KBM-7 (cell line): ENCODE measurements at places on chromosomes 11 and 22.

- DNase-seq: no peak
These were observed 92.3 kb upstream of the SLC25A18 start for GRCh38 chr22:17470880-17471500.

GRCh38 chr11:60953781-60954180 is 1.8 kb upstream of the SLC15A3 start:
- DNase-seq: no peak

DNA sequence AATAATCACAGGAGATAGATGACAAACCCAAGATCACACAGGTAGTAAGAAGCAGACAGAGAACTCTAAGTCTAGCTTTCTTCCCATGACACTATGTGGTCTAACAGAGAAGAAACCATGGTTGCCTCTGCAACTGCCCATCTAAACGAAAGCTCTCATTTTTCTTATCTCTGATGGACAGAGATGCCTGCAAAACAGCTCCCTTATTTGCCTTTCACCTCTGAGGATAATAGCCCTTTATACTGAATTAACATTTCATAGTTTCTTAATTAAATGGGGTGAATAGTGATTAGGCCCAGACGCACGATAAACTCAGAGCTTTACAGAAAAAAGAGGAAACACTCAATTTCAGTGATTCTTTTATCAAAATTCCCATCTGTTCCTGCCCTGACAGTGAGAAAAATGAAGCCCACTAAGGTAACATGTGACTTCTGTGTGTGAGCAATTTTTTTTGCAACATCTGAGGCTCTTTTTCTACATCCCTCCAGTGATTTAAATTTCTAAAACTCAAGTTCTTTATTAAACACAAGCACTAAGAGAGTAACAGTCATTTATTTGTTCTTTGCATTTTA is 24.6 kb downstream of the OR2AG2 start:
- DNase-seq: peak; percentile 45

DNA sequence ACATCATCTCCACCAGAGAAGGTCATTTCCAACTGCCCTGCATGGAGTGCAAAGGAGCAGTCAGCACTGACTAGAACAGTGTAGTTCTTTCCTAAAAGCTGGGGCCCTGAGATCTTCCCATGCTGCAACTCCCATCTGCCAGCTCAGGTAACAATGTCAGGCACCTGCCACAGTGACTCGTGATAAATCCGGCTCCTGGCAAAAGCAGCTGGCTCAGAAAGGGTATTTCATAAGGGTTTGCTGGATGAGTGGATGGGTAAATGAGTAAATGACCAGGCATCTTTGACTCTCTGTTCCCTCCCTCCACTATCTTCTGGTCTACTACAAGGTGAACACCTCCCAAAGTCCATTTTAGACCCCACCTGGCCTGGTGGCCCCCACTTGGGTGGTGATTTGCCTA is 403.6 kb downstream of the NXPE2 start:
- DNase-seq: no peak

DNA sequence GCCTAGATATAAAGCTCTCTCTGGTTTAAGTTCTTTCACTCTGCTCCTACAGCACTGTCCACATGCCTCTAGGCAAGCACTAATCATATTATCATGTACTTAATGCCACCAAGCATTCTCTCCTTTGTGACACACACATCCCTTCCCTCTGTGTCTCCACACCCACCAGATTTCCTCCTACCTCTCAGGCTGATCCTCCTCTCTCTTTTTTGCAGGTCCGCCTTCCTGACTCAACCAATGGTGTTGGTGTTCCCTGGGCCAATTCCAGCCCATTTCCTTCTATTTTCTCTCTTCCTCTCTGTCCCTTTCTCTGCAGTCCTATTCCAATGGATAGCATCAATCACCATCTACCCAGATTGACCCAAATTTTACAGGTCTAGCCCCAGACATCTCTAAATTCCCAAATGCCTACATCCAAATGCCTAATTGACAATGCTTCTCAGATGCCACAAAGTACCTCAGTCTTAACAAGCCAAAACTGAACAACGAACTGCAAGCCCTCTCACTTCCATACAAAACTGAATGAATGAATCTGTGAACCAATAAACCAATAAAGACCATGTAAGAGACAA is 504 bp upstream of the ZNF215 start:
- DNase-seq: peak; percentile 43

- peak; percentile 75 for DNase-seq
These were observed 1.0 kb downstream of the VWCE start for GRCh38 chr11:61293867-61294716.

DNA sequence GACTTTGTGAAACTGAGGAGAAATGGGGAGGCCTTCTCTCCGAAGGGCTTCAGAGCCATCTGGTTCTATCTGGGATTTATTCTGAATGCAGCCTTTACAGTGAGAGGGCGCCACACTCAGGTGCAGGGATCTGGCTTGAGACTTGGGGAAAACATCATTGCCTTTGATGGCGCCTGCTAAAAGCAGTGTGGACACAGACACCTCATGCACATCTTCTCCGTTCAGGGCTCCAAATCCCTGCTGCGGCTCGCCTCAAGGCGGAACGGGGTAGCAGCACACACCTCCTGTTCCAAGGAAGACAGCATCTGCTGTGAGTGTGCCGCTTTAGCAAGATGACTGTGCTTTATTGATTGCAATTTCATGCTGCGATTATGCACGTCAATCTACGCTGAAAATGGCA is 37.1 kb upstream of the OLFML1 start:
- no peak for DNase-seq

DNA sequence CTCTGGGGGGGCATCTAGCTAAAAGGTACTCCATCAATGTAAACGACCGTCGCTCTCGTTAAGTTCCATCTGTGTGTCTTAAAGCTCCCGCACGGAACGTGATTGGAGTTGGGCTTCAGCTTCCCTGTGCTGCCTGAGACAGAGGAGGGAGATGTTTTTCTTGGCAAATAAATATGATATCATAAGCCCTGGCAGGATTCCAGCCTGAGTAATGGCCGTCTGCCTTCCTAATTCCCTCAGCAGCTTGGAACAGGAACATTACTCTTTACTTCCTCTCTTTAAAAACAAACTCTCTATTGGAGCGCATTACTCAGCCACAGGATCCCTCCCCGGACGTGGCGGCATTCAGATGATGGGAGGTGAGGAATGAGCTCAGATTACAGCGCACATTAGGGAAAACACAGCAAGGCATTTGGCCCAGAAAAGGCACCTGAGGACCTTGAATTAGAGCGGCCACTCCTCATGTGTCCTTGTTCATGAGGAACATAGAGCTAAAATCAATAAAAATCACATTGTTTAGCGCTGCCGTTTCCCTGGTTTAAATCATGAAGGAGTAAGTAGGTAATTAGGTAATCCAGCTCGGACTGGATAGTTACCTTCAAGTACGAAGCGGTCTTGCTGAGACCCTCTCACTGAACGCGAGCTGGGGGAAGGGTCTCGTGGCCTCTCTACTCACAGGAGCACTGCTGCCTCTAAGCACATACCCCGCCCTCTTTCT is 230.4 kb downstream of the ST3GAL4 start:
- DNase-seq: peak; percentile 58

DNA sequence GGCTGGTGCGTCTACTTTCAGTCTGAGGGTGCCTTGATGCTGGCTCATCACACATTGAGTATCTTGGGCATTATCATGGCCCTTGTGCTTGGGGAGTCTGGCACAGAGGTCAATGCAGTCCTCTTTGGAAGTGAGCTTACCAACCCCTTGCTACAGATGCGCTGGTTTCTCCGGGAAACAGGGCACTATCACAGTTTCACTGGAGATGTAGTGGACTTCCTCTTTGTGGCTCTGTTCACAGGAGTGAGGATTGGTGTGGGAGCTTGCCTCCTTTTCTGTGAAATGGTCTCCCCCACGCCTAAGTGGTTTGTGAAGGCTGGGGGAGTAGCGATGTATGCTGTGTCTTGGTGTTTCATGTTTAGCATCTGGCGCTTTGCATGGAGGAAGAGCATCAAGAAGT is 4.9 kb downstream of the TLCD5 start:
- peak; percentile 26 for DNase-seq

GRCh38 chr22:47659467-47660223 is 897.2 kb downstream of the TBC1D22A start:
- no peak for DNase-seq

GRCh38 chr22:38549101-38549894 is 20.7 kb downstream of the DMC1 start:
- no peak for DNase-seq

DNA sequence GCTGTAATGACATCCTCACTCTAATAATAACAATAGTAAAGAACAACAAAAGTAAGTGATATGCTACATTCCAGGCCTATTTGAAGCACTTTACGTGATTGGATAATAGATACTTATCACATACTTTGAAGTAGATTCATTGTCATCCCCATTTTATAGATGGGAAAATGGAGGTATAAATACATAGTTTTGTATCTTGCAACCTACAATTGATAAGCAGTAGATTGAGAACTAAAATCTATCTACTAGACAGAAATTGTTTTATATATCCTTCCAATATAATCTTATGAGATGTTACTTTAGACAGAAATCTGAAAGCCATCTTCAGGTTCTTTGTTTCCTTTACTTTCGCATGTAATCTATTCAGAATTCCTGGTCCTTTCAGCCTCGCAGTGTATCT is 104.6 kb upstream of the CD44 start:
- no peak for DNase-seq

DNA sequence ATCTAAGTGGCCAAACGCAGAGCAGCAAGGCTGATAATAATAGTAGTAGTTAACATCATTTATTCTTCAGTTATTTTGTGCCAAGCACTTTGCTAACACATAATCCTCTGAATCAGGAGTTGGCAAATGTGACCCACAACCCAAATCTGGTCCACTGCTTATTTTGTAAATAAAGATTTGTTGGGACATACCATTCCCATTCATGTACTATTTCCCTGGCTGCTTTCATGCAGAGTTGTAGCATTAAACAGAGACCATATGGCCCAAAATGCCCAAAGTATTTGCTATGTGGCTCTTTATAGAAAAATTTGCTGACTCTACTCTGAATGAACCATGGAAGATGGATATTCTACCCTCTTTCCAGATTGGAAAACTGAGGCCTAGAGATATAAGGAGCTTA is 50.3 kb downstream of the COMMD9 start:
- no peak for DNase-seq

- DNase-seq: no peak
These were observed 5.4 kb upstream of the EIF3F start for GRCh38 chr11:7981619-7982157.
